ENCODE measurements at places on chromosomes 13 and 19.

- DNase-seq: no peak
Measured at GRCh38 chr13:105670179-105670990, 865.1 kb downstream of the EFNB2 start.

- no peak for DNase-seq
Measured at GRCh38 chr13:51950722-51951121, 60.5 kb downstream of the ATP7B start.

DNA sequence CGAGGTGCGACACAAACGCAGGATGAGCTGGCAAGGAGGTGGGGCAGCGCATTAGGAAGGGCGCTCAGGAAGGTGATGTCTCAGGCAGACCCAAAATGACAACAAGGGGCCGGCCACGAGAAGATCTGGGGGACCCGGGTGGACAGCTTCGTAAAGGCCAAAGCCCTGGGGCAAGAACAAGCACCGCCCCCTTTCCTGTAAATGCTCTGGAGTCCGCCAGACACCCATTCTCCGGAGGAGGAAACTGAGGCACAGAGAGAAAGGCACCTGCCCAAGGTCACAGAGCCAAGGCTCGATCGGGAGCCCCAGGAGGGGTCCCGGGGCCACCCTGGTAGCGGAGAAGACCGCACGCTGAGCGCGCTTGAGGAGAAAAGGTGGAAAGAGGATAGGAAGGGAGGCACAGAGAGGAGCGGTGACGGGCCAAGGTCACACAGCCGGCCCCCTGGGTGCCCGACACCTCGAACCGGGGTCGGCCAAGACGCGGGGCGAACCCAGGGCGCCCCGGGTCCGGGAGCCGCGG lies 571 bp downstream of the SAFB2 start:
- DNase-seq: no peak

DNA sequence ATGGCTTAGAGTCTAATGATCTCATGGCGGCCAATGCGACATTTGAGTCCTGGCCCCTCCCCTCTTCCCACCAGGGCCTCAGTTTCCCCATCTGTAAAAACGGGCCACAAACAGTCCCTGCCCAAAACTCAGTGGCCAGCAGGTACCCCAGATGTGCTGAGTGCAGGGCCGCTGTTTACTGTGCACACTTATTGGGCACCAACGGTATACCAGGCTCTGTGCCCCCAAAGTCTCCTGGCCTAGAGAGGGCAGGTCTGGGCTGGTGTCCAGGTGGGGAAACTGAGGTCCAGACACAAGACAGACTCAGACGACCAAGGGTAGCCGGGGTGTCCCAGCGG lies 23.6 kb upstream of the WDR18 start:
- no peak for DNase-seq

DNA sequence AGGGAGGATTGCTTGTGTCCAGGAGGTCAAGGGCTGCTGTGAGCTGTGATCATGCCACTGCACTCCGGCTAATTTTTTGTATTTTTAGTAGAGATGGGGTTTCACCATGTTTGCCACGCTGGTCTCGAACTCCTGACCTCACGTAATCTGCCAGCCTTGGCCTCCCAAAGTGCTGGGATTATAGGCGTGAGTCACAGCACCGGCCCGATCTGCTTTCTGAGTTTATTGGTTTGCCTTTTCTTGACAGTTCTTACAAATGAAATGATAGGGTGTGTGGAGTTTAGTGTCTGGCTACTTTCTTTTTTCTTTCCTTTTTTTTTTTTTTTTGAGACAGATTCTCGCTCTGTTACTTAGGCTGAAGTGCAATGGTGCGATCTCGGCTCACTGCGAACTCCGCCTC lies 848 bp downstream of the C19orf44 start:
- DNase-seq: no peak

GRCh38 chr19:46634656-46635218 lies 1.3 kb downstream of the GNG8 start:
- DNase-seq: no peak

DNA sequence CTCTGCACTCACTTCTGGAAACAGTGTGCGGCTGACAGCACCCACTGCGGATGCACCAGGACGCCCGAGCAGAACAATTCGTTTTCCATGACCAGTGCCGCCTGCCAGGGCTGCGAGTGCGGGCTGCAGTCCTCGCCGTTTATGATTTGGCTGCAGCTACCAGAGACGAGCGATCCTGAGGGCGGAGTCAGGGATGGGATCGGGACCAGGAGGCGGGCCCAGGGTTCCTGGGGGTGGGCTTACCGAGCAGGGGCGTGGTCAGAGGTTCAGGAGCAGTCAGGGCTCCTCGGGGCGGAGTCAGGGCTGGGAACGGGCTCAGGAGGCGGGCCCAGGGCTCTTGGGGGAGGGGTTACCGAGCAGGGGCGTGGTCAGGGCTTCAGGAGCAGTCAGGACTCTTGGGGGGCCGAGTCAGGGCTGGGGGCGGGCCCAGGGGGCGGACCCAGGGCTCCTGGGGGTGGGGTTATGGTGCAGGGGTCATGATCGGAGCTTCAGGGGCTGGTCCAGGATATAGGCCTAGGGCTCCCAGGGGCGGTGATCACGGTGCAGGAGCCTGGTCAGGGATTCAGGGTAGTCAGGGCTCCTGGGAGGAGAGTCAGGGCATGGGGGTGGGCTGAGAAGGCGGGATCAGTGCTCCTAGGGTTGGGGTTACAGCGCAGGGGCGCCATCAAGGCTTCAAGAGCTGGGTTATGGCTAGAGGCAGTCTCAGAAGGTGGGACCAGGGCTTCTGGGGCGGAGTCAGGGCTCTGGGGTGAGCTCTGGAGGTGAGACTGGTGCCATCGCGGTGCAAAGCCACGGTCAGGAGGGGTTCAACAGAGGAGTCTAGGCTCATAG lies 1.7 kb downstream of the KLK4 start:
- no peak for DNase-seq

Measured in trophoblast cell (in vitro differentiated cells and primary cell).